ENCODE measurements at places on chromosomes 7 and 10.

DNA sequence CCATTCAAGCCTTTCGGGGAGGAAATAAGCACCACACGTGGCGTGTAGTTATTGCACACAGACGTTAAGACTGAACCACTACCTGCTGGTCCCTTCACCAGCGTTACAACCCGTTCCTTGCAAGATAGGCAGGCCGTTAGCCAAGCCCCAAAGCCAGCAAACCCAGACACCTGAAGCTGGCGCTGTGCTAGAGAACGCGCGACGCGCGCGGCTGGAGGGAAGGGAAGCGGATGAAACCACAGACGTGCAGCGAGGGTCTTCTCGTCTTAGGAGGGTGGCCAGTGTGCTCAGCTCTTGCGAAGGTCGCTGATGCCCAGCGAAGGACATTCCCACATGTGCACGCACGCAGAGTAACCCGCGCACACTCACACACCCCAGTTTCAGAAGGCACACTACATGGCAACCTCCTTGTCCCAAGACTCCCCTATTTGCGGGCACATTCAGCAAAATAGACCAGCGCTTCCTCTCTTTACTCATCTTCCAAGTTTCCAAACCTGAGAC lies 980 bp downstream of the TMEM26 start:
- DNase-seq, result no peak

- DNase-seq, result no peak
Observed at GRCh38 chr7:157403646-157404401, 67.0 kb downstream of the DNAJB6 start.

DNA sequence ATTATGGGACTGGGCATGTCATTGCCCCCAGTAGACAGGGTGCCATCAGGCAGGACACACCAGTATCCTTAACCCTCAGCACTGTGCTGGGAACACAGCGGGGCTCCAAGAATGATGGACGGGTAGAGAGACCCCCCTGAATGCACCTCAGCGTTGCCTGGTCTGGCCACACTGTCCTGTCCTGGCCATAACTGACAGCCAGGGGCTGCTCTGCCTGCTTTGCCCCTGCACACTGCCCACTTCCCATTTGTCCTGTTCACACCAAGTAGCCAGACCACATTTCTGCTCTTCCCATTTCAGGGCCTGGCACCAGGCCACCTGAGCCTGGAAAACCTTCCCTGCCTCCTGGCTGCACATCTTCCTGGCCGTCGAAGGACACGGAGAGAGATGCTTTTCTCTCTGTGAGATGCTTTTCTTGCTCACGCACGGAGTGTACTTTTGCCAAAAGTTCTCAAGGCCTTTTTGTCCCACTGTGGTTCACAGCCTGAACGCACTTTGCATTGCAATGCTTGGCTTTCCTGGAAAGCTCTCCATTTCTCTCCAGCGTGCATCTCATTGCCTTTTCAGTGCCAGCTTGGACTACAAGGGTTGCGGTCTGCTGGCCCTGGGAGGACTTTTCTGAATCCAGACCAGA lies 131.0 kb upstream of the EEPD1 start:
- DNase-seq, result peak; percentile 78

- no peak for DNase-seq
Observed at GRCh38 chr7:149334930-149335329, 72.9 kb downstream of the ZNF783 start.

- DNase-seq, result no peak
Observed at GRCh38 chr10:108230478-108231170, 1066.1 kb upstream of the SORCS1 start.

GRCh38 chr7:32061346-32061745 lies 8.9 kb downstream of the PDE1C start:
- no peak for DNase-seq

DNA sequence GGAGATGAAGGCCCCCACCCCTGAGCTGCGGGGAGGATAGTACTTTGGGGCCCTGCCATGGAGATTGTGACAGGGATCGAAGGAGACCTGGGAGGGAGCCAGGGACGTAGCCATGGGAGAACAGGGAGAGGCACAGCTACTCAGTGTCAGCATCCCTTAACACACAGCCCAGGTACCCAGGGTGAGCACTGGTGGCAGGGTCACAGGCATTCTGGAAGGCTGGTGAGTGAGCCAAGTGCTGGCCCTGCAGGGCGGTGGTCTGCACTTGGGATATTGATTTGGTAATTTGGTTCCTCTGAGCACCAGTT lies 39.8 kb downstream of the VWA2 start:
- no peak for DNase-seq

DNA sequence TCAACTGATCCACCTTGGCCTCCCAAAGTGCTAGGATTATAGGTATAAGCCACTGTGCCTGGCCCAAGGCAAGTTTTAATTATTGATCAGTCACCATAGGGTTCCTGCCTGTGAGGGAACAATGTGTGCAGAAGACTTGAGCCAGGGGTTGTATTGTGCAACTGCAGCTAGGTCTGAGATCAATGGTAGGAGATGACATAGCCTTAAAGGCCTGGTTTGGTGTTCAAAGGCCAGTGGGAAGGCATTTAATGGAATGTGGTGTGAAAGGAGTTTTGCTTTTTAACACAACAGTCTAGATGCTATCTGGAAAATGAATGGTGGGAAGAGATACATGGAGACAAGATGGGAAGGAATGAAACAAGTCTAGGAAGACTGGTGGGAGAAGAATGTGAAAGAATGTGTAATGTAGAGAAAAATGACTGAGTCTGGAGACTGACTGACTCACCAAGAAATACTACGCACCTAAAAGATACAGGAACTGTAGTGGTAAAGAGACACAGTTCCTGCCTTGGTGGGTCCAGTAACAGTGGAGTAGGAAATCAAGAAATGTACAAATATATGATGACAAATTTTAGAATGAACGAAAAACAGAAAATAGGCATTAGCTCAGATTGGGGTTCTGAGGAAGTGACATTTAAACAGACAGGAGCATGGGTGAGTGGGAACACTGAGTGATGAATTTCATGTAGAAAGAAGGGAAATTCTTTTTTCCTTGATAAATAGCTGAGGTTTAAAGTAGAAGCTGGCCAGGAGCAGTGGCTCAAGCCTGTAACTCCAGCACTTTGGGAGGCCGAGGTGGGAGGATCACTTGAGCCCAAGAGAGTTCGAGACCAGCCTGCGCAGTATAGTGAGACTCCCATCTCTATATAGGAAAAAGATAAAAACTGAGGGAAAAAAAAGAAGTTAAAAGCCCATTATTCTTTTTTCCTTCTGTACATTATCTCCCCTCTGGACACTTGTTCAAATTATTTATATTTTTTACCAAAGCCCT lies 9.4 kb downstream of the HNRNPF start:
- no peak for DNase-seq

GRCh38 chr10:105075031-105075430 lies 433.9 kb downstream of the SORCS3 start:
- DNase-seq, result no peak

DNA sequence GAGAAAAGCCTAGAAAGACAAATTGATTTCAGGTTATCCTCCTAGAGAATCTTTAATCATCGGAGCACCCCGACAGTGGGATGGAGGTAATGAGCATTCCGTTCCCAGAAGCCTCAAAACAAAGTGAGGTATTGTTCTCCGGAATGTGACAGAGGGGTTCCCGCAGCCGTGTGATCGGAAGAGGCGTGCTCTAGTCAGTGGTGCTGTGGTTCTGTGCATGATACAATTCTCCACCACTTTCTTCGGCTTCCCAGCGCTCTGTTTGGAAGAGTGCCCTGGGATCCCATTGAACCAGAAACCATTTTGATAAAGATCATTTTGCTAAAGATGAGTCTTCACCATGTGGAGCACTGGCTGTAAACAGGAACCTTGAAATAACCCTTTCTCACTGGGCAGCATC lies 434.6 kb downstream of the PAXIP1 start:
- DNase-seq, result no peak

DNA sequence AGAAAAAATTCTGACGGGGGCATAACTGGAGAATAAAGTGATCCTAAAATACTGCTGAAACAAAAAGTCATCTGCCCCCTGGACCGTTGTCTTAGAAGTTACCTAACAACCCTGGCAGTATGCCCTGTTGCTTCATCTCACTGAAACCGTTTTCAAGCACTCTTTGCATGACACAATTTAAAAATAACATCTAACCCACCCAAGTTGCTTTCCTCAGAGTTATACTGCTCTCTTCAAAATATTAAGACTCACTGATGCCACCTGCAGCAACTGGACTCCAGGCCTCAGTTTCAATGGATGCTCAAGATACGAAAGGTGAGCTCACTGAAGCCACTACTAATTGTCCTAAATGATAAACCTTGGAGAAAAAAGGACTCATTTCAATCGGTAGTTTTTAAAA lies 57.4 kb downstream of the CDK6 start:
- DNase-seq, result no peak

DNA sequence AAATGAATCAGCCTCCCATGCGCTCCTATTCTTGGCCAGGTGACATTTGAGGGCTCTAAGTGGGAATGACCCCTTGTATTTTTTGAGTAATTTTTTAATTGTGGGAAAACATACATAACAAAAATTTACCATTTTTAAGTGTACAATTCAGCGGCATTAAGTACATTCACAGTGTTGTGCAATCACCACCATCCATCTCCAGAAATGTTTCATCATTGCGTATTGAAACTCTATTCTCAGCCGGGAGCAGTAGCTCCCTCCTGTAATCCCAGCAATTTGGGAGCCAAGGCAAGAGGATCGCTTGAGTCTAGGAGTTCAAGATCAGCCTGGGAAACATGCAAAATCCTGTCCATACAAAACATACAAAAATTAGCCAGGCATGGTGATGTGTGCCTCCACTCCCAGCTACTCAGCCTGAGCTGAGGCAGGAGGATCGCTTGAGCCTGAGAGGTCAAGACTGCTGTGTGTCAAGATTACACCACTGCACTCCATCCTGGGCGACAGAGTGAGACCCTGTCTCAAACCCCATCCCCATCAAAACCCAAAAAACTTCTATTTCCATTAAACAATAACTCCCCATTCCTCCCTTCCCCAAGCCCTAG lies 2.5 kb downstream of the ANTXRL start:
- no peak for DNase-seq

- DNase-seq, result no peak
Observed at GRCh38 chr10:33681595-33681994, 347.1 kb upstream of the NRP1 start.

GRCh38 chr7:18496341-18496700 lies 772 bp downstream of the HDAC9 start:
- DNase-seq, result no peak

DNA sequence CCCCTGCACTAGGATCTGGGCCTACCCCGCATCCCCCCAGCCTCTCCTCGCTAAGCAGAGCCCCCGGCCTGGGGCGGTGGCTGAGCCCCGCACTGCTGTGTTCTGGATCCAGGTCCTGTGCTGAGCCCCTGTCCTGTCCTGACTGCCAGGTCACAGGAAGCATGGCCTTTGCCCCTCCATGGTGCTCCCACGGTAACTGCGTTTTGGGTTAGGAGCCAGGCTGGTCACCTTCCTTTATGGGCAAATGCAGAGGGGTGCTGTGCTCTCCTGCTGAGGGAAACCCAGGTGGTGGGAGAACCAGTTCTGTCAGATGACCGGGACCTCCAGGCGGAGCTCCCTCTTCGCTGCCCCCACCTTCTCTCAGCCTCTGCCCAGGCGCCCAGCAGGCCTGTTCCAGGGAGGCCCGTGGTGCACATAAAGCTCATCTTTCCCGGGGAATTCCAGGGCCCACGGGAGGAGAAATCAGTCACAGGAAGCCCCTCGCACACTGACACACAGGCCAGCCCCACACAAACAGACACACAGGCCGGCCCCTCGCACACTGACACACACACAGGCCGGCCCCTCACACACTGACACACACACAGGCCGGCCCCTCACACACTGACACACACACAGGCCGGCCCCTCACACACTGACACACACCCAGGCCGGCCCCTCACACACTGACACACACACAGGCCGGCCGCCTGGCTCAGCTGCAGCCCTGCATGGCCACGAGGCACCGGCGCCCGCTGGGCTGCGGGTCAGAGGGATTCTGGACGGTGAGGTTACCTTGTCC lies 75.6 kb downstream of the CFAP46 start:
- DNase-seq, result no peak

DNA sequence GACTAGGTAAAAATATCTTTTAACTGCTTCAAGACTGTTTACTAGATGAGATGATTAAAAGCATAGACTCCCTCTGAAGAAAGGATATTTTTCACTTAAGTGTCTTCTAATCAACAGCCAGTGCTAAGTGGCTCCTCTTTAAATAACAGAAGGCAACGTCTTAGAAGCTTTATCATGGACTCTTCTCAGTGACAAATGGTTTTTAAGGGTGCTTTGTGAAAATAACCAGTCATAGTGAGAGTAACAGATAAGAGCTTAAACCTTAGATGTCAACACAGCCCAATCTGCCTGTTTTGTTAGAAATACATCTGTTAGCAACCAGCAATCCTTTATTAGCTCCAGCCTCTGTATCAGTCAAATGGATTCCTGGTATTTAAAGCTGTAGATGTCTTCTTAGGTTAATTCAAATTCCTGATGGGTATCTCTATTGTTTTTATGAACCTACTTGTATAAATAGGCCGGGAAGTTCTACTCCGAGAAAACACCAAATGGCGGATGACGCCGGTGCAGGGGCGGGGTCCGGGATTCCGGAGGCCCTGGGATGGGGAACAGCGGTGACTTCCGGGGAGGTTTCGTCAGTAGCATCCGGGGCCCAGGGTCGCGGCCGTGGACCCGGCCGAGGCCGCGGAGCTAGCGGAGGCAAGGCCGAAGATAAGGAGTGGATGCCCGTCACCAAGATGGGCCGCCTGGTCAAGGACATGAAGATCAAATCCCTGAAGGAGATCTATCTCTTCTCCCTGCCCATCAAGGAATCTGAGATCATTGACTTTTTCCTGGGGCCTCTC lies 285.4 kb downstream of the GPR37 start:
- DNase-seq, result no peak

- DNase-seq, result no peak
Observed at GRCh38 chr10:62690703-62691102, 113.8 kb upstream of the ADO start.

GRCh38 chr10:125087191-125087896 lies 73.0 kb downstream of the CTBP2 start:
- DNase-seq, result no peak

DNA sequence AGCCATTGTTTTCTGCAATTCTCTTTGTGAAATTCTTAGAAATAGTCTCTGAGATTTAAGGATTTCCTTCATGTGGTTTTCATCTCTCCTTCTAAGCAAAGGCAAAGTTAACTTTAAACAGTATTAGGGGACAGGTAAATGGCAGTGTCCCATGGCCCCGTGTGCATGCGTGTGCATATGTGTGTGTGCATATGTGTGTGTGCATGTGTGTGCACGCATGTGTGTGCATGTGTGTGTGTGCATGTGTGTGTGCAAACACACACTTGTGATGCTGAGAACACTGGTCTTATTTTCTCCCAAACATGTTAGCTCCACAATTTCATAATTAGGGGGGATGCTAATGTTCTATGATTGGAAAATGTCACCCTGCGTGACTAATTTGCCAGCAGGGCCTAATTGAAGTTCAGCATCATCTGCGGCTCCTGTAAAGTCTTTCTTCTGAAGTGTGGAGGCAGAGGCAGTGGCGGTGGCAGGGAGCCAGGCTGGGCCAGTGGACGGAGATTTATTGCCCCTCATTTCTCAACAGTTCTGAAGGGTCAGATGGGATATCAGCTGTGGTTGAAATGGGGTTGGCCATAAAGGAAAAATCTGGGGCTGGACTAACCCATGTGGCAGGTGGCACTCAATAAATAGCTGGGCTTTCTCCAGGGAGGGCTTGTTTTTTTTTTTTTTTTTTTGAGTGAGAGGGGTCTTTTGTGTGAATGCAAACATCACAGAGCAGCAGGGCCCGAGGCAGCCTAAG lies 289.3 kb upstream of the PODXL start:
- DNase-seq, result no peak

GRCh38 chr7:110084181-110084807 lies 1006.6 kb upstream of the LRRN3 start:
- DNase-seq, result no peak
